ENCODE measurements at places on chromosomes 6 and 20. TPM values are rescaled to one million over a fixed set of nuclear protein-coding genes. Genes with fewer than 3 reads are reported as not detected.

DNA sequence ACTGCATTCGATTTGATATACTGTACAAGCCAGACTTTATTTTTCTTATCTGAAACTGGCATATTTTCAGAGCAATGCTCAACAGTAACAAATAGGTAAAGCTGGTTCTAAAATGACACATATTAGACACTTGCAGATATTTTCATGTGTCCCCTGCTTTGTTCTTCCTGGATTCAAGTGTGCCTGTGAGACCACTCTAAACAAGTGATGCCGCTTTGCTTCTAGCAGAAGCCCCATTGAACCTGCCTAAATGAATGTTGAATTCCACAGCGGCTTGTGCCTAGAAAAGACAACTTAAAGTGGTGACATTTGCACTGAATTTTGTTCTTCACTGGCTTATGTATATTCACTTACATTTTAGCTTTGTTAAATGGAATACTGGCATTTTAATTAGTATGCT is 115.7 kb downstream of the AKAP7 start:
- DNase-seq: no peak

DNA sequence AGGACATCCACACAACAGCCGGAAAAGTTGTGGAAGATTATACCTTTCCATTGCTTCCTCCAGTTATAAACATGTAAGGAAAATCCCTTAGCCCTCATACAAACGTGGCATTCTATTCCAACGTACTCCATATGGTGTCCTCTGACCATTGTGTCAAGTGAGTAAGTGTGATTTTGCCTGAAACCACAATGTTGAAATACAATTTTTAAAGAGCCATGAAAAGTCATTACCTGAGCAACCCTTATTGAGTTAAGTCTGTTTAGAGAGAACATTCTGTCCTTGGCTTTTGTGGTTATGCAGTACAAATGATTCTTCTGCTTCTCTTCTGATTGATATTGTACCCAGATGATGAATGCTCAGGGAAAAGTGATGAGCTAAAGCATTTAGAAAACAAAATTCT is 530.1 kb downstream of the HAO1 start:
- DNase-seq: no peak

DNA sequence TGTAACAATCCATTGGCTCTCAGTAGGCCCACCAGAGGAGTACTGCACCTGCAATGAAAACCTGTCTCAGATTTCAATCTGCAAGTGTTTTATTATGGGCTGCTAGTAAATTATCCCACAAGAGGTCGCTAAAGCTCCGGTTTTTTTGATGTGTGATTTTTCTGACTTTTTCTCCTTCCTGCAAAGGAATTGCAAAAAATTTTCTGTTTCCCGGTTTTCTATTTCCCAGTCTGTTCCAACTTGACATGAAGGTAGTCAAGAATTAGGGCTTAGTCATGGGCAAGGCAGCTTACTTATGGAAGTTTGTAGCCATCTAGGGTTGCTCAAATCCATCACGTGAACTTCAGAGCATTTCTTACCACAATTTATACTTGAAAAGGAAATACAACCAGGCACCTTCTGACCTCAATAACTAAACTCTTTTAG is 38.5 kb upstream of the AHI1 start:
- peak; percentile 87 for DNase-seq

DNA sequence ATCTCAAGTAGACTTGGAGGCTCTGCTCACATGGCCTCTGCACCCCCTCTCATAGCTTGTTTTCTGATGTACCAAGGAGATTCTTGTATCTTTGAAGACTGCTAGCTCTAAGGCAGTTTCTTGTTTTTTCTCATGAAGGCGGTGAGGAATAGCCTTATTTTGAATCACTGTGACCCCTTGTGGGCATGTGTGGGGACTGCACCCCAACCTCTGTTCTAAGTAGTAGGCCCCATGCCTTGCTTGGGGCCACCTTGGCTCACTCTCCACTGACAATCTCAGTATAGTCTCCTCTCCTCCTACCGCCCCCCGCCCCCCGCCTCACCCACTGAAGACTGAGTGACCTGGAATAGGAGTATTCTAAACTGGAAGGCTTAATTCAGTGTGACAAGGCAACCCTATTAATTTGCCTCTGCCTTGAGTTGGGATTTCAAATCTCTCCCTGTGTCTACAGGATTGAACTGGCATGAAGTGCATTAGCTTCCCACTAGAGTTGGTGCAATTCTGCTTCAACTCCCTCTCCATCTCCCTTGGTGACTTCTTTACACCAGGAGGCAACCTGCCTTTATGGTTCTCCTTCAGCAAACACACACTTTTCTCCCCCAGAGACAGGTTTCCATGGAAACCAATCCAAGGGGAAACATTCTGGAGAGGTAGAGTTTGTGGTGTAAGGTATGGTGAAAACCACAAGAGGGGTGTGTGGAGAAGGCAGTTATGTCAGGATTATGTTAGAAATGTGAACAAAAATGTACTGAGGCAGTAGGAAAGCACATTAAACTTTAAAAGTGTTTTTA is 75.4 kb upstream of the ECI2 start:
- peak; percentile 49 for DNase-seq

GRCh38 chr6:42724825-42725224 is 2.4 kb upstream of the PRPH2 start:
- DNase-seq: no peak

GRCh38 chr6:133241086-133241900 is at the start of gene EYA4:
TSS of gene EYA4 (plus strand) at chr6:133241357. CDS start at chr6:133274781, 33,424 bp downstream.
- DNase-seq: no peak

The TGM2 gene
- 269 TPM for total RNA-seq

The NKAIN4 gene
- not detected for total RNA-seq

Data from HFFc6 (cell line).